ENCODE measurements at places on chromosomes 3 and 15. TPM values are rescaled to one million over a fixed set of nuclear protein-coding genes. Genes with fewer than 3 reads are reported as not detected.
A peak's percentile ranks its signal among the peaks of the same experiment; 100 is the strongest.

DNA sequence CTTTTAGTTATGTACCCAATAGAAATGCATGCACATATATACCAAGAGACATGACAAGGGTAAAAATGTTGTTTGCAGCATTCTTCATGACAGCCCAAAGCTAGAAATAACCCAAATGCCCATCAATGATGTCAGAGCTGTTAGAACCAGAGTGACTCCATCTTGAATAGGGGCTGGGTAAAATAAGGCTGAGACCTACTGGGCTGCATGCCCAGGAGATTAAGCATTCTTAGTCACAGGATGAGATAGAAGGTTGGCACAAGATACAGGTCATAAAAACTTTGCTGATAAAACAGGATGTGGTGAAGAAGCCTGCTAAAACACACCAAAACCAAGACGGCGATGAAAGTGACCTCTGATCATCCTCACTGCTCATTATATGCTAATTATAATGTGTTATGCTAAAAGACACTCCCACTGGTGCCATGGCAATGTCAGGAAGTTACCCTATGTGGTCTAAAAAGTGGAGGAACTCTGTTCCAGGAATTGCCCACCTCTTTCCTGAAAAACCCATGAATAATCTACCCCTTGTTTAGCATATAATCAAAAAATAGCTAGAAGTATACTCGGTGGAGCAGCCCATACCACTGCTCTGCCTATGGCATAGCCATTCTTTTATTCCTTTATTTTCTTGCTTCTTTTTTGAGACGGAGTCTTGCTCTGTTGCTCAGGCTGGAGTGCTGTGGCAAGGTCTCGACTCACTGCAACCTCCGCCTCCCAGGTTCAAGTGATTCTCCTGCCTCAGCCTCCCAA, 32.9 kb downstream of the ZBTB11 start:
- H3K36me3 ChIP-seq: peaks cover 8% of the 10 kb centered on the region
- no peaks in the 10 kb centered on the region for H3K4me1 ChIP-seq
- H3K27ac ChIP-seq: no peak overlapping the region
- DNase-seq: no peak

- DNase-seq: no peak
- no peaks in the 10 kb centered on the region for H3K4me1 ChIP-seq
- no peak overlapping the region for H3K4me3 ChIP-seq
- H3K27ac ChIP-seq: no peak overlapping the region
- no peaks in the 10 kb centered on the region for H3K27me3 ChIP-seq
- H3K36me3 ChIP-seq: no peaks in the 10 kb centered on the region
Observed at GRCh38 chr3:192060160-192060781, 599.3 kb downstream of the PYDC2 start.

DNA sequence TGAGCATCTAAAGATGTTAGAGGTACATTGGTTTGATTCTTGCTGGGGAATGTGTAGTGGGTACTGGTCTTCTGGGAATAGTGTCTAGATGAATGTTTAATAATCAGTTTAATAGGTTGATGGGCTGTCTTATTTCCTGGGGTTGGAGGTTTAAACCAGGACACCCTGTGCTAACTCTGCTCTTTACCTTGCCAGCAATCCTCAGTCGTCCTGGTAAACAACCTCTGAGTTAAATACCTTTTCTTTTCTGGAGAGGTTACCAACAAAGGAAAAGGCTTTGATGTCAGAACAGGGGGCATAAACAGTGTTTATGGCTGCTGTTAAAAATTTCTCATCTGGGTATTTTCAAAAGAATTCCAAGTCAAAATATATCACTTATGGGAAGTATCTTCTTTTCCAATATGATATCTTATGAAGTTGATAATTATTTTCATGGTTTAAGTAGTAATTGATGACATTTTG, 23.5 kb downstream of the MITF start:
- no peak for DNase-seq
- peaks cover 78% of the 10 kb centered on the region for H3K4me1 ChIP-seq
- H3K27me3 ChIP-seq: no peaks in the 10 kb centered on the region
- H3K27ac ChIP-seq: no peak overlapping the region
- no peak overlapping the region for H3K4me3 ChIP-seq

- no peak for DNase-seq
- H3K27ac ChIP-seq: no peak overlapping the region
- H3K4me1 ChIP-seq: no peaks in the 10 kb centered on the region
- H3K27me3 ChIP-seq: no peaks in the 10 kb centered on the region
Observed at GRCh38 chr3:107913701-107914100, 177.1 kb downstream of the CD47 start.

GRCh38 chr3:97658668-97659285, 105.8 kb upstream of the ARL6 start:
- DNase-seq: no peak
- H3K4me3 ChIP-seq: no peak overlapping the region
- no peaks in the 10 kb centered on the region for H3K4me1 ChIP-seq
- no peaks in the 10 kb centered on the region for H3K27me3 ChIP-seq
- H3K36me3 ChIP-seq: no peaks in the 10 kb centered on the region

- no peak overlapping the region for H3K4me3 ChIP-seq
- H3K27me3 ChIP-seq: no peaks in the 10 kb centered on the region
- no peaks in the 10 kb centered on the region for H3K36me3 ChIP-seq
- no peak for DNase-seq
- H3K27ac ChIP-seq: no peak overlapping the region
Observed at GRCh38 chr15:69474291-69474690, 21.7 kb downstream of the RPLP1 start.

DNA sequence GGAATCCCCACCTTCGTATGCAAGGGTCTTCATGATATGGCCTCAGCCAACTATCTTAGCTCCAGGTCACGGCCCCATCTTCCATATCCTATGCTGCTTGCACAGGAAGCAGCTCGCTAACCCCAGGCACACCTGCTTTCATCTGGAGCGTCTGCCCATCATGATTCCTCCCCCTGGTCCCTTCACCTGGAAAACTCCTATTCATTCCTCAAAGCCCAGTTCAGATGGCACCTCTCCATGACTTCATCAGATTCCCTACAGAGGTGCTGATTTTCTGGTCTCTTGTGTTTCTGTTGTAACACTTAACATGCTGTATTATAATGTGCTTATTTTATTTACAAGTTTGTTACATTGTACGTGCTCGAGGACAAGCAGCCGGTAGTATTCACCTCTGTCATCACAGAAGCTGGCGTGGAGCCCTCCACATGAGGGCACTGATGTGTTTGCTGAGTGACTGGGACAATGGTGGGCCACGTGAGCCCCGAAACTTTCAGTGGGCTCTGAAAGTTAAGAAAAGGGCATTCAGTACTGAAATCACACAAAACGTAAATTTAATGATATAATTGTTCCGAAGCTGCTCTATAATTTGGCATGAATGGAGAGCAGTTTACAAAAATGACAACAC, 16.2 kb downstream of the MUC20 start:
- peaks cover 32% of the 10 kb centered on the region for H3K36me3 ChIP-seq
- no peak for DNase-seq
- H3K4me1 ChIP-seq: no peaks in the 10 kb centered on the region
- no peak overlapping the region for H3K27ac ChIP-seq
- H3K4me3 ChIP-seq: no peak overlapping the region

DNA sequence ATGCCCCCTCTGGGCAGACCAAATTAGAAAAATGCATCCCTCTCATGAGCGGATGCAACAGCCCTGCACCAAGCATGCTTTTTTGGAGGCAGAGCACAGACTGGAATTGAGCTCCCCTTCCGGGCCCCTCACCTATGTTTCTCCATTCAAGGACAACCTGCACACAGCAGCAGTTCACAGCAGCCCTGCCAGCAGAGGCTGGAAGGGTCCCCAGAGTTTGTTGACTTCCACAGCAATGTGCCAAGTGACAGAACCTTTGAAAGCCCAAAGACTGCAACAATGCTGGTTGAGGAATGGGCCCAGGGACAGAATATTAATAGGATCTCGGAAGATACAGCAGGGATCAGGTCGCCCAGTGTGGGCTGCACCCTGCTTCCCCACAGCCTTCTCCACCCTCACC, 650.4 kb downstream of the FHIT start:
- no peak overlapping the region for H3K4me3 ChIP-seq
- no peak for DNase-seq
- H3K27ac ChIP-seq: no peak overlapping the region
- H3K4me1 ChIP-seq: no peaks in the 10 kb centered on the region
- no peaks in the 10 kb centered on the region for H3K27me3 ChIP-seq

DNA sequence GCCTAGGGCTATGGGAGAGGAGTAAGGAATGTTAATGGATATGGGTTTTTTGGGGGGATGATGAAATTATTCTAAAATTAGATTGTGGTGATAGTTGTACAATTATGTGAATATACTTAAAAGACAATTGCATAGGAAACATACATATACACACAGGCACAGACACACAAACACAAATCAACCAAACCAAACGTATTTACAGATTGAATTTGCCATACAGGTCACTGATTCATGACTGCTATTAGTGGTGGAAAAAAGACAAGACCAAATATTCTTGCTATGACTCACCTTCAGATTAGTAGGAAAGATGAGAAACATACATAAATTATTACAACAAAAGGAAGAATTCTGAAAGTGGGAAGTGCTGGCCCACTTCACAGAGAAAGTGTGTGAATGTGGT, 85.3 kb downstream of the C3orf38 start:
- no peak overlapping the region for H3K4me3 ChIP-seq
- no peaks in the 10 kb centered on the region for H3K27me3 ChIP-seq
- no peak for DNase-seq
- no peaks in the 10 kb centered on the region for H3K4me1 ChIP-seq

DNA sequence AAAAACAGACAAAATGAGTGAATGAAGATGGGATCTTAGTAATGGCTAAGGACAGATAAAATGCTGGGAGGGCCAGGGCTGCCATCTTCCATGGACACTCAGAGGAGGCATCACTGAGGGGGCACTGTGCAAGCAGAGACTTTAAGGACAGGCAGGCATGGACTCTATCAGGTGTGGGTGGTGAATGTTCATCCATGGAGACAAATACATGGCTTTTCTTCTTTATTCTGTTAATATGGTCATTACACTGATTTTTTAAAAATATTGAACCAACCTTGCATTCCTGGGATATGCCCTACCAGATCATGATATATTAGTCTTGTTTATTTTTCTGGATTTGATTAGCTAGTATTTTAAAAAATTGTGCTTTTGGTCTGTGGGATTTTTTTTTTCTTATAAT, 12.2 kb downstream of the NUP210 start:
- no peak for DNase-seq
- H3K27me3 ChIP-seq: no peaks in the 10 kb centered on the region
- H3K36me3 ChIP-seq: no peaks in the 10 kb centered on the region
- no peak overlapping the region for H3K27ac ChIP-seq

GRCh38 chr3:158970006-158970405, 168.2 kb downstream of the MFSD1 start:
- no peaks in the 10 kb centered on the region for H3K27me3 ChIP-seq
- no peak for DNase-seq
- H3K4me1 ChIP-seq: no peaks in the 10 kb centered on the region
- no peaks in the 10 kb centered on the region for H3K36me3 ChIP-seq
- H3K27ac ChIP-seq: no peak overlapping the region

GRCh38 chr3:122533480-122533879, 18.7 kb upstream of the KPNA1 start:
- no peak for DNase-seq
- H3K27me3 ChIP-seq: no peaks in the 10 kb centered on the region
- no peaks in the 10 kb centered on the region for H3K4me1 ChIP-seq
- no peak overlapping the region for H3K27ac ChIP-seq
- H3K4me3 ChIP-seq: no peak overlapping the region

GRCh38 chr3:83224101-83224868, 1462.8 kb upstream of the GBE1 start:
- H3K4me1 ChIP-seq: no peaks in the 10 kb centered on the region
- DNase-seq: no peak
- no peaks in the 10 kb centered on the region for H3K27me3 ChIP-seq
- no peaks in the 10 kb centered on the region for H3K36me3 ChIP-seq
- no peak overlapping the region for H3K27ac ChIP-seq

GRCh38 chr3:127449486-127450212, 140.9 kb downstream of the TPRA1 start:
- no peaks in the 10 kb centered on the region for H3K36me3 ChIP-seq
- no peak overlapping the region for H3K27ac ChIP-seq
- H3K4me3 ChIP-seq: no peak overlapping the region
- H3K27me3 ChIP-seq: no peaks in the 10 kb centered on the region

DNA sequence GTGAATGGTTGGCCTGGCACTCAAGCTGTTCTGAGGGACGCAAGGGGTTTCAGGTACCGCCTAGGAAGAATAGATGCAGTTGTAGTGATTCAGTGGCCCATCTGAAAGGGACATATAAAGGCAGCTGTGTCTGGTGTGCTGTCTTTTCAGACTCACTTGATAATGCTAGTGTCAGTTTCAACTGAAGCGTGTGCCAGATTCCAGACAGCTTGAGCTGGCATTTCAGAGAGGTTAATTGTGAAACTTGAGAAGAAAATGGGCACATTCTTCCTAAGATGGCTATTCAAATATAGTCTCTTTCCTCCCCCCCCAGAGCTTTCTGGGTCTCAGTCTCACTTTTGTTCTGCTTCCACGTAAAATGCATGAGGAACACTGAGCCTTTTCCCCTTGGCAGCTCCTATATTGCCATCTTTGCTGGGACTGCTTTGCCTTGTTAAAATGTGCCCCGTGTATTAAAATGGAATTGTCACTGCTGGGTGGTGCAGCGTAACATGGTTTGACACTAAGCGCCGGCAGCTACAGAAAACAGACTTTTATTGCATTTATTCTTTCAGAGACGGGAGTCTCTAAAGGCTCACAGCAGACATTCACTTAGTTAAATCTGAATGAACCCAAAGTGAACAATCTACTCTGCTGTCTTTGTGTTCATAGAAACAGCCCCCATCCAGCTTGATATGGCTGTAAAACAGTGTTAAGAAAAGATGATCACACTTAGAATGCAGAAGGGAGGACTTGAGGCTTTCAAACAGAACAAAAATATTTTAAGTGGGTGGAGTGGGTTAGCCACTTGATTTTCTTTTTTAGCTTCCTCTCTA, 478.7 kb downstream of the RBMS3 start:
- peak overlapping the region; percentile 89 for H3K27ac ChIP-seq
- no peaks in the 10 kb centered on the region for H3K27me3 ChIP-seq
- peaks cover 58% of the 10 kb centered on the region for H3K4me1 ChIP-seq
- no peak overlapping the region for H3K4me3 ChIP-seq
- no peaks in the 10 kb centered on the region for H3K36me3 ChIP-seq

Gene ITIH1
- total RNA-seq: not detected

Gene PP2D1
- total RNA-seq: not detected

Gene SLC12A6
- 21.1 TPM for total RNA-seq

Gene AMIGO3
- 0.44 TPM for total RNA-seq
